ENCODE measurements at places on chromosomes 5 and 9. TPM values are rescaled to one million over a fixed set of nuclear protein-coding genes. Genes with fewer than 3 reads are reported as not detected.
A peak's percentile ranks its signal among the peaks of the same experiment; 100 is the strongest.

The PLPPR1 gene
- polyA plus RNA-seq: not detected

The TLX3 gene
- polyA plus RNA-seq: not detected

The AIF1L gene
- not detected for polyA plus RNA-seq

The CER1 gene
- polyA plus RNA-seq: not detected

The FAXDC2 gene
- polyA plus RNA-seq: not detected

The ANP32B gene
- 110 TPM for polyA plus RNA-seq

The IL31RA gene
- polyA plus RNA-seq: not detected

The PCAT7 gene
- not detected for polyA plus RNA-seq

The BAAT gene
- not detected for polyA plus RNA-seq

The PCDHGA12 gene
- 0.06 TPM for polyA plus RNA-seq

GRCh38 chr9:134390947-134391318 is 64.7 kb downstream of the RXRA start:
- no peak for DNase-seq

DNA sequence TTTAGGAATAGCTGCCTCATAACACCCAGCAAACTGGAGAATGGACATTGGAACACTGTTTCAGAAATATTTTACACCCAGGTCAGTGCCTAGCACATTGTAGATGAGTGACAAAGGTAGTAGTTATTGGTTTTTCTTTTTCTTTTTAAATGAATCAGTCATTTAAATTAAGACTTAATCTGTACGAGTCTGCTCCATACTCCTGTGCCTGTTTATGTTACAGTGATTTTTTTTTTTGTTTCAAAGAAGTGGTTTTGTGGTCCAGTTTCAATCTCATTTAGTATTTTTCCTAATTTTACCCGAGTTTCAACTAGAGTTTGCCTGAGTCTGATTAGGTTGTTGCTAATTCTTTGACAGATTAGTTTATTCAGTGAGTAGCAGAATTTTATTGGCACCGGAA is 16.2 kb downstream of the LMNB1 start:
- no peak for DNase-seq

DNA sequence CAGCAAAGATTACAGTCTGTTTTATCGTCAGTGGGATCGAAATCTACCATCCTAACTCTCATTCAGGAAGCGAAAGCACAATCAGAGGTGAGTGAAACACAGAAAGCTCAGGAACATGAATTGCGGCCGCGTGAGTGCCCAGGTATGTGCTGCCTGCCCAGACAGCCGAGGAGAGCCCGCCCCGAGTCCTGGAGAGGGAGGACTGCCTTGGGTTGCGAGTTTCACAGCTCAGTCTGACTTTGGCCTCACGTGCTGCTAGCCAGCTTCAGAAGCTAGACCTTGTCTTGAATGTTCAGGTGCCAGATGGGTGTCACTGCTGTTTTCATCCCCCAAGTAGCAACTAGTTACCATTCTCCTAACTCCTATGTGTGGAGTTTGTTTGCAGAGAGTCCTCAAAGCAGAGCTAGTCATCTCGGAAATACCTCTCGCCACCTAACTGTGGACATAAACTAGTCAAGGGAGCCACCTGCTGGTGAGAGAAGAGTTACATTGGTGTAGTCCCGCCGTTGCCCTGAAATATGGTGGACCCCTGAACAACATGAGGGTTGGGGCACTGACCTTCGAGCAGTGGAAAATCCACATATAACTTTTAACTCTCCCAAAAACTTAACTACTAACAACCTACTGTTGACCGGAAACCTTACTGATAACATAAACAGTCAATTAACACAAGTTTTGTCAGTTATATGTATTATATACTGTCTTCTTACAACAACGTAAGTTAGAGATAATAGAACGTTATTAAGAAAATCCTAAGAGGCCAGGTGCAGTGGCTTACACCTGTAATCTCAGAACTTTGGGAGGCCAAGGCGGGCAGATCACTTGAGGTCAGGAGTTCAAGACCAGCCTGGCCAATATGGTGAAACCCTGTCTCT is 80.9 kb downstream of the GOLPH3 start:
- peak; percentile 78 for DNase-seq

- DNase-seq: no peak
These were observed 164.5 kb downstream of the PIK3R1 start for GRCh38 chr5:68380078-68380477.

DNA sequence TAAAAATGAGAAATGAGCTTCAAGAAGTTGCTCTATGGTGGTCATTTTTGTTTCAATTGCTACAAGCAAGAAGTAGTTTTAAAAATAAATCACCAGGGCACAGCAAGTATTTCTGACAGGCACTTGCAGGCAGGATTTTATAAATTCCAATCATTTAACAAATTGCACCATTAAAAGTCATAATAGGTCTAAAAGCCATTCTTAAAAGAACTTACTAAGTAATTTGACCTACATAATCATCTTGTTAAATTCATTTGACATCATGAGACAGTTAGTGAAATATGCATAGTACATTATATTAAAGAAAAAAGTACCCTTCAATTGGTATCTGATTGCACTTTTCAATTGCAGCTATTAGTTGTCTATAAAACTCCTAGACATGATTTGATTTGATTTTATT is 31.0 kb downstream of the TLX3 start:
- no peak for DNase-seq

GRCh38 chr5:146193285-146193684 is 10.1 kb upstream of the RBM27 start:
- no peak for DNase-seq

- DNase-seq: no peak
These were observed 23.3 kb downstream of the FST start for GRCh38 chr5:53503562-53504218.

DNA sequence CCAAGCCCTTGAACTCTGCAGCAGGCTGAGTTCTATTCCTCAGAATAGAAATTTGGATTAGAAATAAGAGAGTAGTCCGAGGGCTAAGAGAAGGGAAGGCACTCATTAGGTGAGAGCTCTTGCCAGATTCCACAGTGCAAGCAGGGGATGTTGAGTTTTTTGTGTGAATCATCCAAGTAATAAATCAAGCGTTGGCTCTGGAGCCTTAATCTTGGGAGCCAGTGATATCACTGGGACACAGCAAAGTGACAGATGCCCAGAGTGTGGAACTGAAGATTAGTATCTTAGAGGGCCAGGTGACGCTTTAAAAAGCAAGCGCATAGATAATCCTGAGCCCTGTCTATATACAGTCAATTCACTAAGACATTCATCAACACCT is 60.3 kb downstream of the FOXD1 start:
- DNase-seq: no peak

DNA sequence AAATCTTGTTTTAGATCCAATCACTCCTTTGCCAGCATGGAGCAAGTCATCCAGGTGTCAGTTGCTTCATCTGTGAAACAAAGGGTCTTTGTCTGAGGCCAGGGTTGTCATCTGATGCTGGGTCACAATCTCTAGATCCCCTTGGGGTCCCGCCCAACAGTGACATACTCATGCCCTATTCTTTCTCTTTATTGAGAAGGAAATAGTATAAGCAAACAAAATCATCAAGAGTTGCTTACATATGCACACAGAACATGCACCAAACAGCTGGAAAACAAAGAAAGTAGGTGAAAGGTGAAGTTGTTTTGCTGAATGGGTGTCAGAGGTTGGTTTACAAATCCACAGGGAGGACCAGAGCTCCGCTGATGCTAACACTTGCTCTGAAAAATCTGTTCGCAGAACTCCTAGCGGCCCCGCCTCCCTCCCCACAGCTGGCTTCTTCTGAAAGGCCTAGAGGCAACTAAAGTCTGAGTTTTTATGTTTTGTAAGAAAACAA is 106.1 kb upstream of the SLC44A1 start:
- DNase-seq: no peak

GRCh38 chr5:112329419-112330090 is 89.5 kb downstream of the EPB41L4A start:
- DNase-seq: no peak

DNA sequence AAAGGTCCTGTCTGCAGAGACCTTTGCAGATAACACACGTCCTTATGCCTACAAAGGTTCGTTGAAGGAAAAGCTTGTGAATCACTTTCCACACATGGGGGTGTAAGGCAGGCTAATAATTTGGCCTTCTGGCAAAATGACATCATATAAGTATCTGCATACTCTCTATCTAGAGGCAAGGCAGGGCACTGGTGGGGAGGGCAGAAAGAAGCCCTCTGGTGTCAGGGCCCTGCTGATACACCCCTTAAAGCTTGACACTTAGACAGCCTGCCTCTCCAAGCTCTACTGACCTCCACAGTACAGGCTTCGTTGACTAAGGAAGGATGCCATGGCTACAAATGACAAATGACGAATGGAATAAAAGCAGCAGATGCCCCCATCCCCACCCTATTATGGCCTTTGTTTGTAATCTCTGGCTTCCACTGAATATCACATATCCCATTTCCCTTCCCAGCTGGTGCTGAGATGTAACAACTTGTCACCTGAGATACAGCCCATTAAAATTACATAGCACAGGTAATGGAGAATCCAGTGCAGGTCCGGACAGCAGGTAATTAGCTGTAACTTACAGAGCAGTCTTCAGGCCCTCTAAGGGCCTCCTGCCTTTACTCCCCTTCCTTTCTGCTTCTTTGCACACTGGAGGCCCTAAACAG is 76.9 kb upstream of the IFNK start:
- DNase-seq: no peak

DNA sequence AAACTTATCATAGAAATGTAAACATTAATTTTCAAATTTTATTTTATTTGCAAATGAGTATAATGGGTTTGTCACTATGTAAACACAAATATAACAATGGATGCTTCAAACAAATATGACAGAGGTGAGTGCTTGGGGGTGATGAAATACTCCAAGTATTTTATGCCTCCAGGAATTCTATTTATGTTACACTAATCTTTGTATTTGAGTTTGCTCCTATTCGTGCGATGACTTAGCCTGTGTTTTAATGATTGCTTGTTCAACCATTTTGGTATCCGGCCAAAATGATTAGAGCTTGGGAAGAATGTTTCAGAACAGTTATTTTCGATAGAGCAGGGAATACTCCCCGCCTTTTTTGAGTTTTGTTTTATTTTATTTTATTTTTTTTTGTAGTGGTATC is 5.0 kb downstream of the DMRT2 start:
- DNase-seq: no peak

DNA sequence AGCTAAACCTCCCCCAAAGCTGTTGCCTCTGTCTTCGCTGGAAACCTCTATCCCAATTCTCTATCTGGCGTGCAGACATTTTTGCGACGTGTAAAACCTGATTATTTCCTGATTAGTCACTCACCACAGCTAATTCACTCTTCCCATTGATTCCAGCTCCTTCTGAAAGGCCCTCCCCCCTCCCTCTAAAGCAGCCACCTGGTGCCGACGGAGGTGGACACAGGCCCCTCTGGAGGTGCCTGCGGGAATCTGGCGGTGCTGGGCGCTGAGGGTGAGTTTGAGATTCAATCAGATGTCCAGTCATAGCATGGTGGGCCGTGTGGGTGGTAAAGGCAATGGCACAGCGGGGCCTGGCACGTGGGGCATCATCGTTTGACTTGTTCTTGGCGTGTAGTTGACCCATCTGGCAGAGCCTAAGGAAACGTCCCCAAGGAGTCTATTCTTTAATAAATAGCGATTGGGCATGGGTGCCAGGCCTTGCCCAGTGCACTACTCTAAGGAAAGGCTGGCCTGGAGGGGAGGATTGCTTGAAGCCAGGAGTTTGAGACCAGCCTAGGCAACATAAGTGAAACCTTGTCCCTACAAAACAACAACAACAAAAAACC is 271.1 kb upstream of the MVB12B start:
- DNase-seq: no peak

GRCh38 chr5:132074091-132074771 is 642 bp downstream of the CSF2 start:
- DNase-seq: no peak

- DNase-seq: no peak
These were observed 127.8 kb downstream of the KCNIP1 start for GRCh38 chr5:170631466-170632195.

DNA sequence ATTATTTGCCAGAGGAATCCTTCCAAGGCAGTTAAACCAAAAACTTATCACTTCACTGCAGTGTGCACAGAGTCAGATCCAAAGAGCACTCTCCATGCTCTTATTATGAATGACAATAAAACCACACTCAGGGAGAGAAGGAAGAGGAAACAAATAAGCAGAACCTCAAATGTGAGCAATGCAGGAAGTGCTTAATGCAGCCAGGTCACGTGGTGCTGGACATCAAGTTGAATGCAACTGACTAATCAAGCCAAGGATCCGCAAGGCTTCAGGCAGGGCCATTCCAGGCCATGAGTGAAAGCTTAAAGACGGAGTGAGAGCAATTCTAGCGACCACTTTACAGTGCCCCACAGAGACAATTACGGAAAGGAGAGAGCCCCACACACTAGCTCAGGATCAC is 230.4 kb upstream of the PUM3 start:
- no peak for DNase-seq

- no peak for DNase-seq
These were observed 67.9 kb downstream of the XRCC4 start for GRCh38 chr5:83145241-83145640.

DNA sequence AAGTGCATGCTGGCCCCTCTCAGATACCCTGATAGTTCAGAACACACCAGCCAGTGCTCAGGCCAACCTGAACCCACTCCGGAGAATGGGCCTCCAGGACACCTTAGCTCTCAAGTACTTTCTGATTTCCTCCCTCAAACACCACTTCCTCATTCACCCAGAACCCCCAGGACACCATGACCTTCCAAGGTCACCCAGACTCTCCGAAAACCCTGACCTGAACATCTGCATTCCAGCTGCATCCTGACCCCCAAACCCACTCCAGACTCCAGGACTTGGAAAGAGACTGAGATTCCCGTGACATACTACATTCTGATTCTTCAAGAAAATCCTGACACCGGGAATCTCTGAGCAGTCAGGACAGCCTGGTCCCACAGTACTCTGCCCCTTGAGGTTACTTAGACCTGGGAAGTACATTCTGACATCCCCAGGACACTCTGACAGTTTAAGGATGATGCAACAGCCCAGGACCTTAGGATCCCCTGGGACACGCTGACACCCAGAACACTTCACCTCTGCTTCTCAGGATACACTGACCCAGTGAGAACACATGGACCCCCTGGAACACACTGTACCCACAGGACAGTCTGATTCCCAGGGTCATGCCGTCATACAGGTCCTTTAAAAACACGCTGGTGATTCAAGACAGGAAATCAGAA is 747 bp upstream of the PROP1 start:
- DNase-seq: no peak

DNA sequence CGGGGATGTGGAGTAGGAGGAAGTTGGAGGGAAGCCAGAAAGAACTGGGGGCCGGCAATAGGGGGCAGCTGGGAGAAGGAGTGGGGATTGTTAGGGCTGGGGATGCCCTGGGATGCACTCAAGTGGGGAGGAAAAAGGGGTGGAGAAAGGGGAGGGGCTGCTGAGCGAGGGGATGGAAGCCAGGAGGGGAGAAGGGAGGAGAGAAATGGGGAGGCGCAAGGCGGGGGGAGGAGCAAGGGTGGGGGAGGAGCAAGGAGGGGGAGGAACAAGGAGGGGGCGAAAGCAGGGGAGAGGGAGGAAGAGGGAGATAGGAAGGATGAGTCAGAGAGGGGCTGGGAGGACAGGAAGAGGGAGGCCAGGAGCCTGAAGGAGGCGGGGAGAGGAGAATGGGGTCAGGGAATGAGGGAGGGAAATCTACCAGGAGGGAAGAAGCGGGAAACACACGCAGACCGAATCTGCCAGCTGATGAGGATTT is 1.6 kb downstream of the IRX4 start:
- no peak for DNase-seq
